ENCODE measurements at places on chromosomes 13 and 19.

GRCh38 chr13:59346999-59347723 is 816.6 kb downstream of the DIAPH3 start:
- no peak for DNase-seq
- H3K27me3 ChIP-seq, result peaks cover 3% of the 10 kb centered on the region
- H3K27ac ChIP-seq, result no peak overlapping the region
- H3K4me1 ChIP-seq, result no peaks in the 10 kb centered on the region
- no peaks in the 10 kb centered on the region for H3K36me3 ChIP-seq

GRCh38 chr19:55082020-55082851 is 6.6 kb downstream of the EPS8L1 start:
- H3K27ac ChIP-seq, result no peak overlapping the region
- H3K36me3 ChIP-seq, result peaks cover 13% of the 10 kb centered on the region
- H3K27me3 ChIP-seq, result peaks cover 39% of the 10 kb centered on the region
- peak overlapping the region; percentile 46 for H3K4me3 ChIP-seq

DNA sequence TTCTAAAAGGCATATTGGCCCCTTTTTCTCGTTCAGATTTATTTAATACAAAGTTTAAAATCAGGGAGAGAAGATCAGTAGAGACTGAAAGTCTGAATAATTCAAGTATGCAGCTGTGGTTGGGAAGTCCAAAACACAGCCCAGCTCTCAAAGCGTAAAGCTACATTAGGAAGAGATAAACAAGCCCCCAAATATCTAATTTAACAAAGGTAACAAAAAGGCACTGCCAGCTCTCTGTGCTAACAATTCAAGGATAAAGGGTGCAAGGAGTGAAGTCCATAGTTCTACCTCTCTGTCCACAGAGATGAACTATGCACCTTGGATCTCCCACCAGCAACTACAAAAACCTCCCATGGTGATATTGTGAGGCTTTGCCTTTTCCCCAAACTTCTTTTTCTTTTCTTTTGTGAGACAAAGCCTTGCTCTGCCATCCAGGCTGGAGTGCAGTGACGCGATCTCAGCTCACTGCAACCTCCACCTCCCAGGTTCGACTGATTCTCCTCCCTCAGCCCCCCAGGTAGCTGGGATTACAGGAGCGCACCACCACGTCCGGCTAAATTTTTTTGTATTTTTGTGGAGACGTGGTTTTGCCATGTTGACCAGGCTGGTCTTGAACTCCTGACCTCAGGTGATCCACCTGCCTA is 104.4 kb downstream of the LHFPL6 start:
- H3K27me3 ChIP-seq, result peaks cover 3% of the 10 kb centered on the region
- H3K4me1 ChIP-seq, result no peaks in the 10 kb centered on the region
- H3K27ac ChIP-seq, result no peak overlapping the region

DNA sequence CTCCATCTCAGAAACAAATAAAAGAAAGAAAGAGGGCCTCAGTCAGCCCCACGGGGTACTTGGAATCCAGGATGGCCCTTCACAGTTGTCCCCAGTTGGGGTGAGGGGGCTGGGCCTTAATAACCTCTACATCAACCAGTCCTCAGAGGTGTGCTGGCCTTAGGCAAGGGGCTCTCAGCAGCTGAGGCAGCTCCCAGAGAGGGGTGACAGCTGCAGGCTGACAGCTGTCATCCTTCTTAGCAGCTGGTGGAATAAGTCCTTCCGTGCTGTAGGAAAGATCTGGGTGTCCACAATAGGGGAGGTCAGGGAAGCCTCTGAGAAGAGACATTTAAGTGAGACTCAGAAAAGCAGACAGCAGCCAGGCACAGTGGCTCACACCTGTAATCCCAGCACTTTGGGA is 7.4 kb downstream of the BCAM start:
- H3K27me3 ChIP-seq, result no peaks in the 10 kb centered on the region
- DNase-seq, result no peak
- no peaks in the 10 kb centered on the region for H3K4me1 ChIP-seq
- H3K36me3 ChIP-seq, result no peaks in the 10 kb centered on the region
- H3K4me3 ChIP-seq, result no peak overlapping the region

DNA sequence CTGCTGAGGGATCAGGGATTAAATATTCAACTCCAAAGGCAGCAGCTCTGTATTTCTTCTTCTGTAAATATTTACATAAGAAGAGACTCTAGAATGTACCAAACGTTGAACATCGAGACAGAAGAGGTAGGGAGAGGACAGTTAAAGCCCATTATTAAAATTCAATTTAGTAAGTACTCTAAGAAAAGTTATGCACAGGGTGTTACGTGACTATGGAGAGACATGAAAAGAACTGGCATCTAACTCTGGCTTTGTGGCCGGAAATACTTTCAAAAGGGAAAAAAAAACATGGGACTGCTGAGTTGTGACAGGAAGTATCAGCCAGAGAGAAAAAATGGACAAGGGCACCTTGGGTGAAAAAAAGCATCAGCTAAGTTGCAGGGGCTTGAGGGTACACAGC is 36.7 kb downstream of the LNX2 start:
- peaks cover 15% of the 10 kb centered on the region for H3K36me3 ChIP-seq
- H3K4me1 ChIP-seq, result peaks cover 30% of the 10 kb centered on the region
- no peaks in the 10 kb centered on the region for H3K27me3 ChIP-seq
- peak overlapping the region; percentile 11 for H3K4me3 ChIP-seq
- H3K27ac ChIP-seq, result peak overlapping the region; percentile 51

DNA sequence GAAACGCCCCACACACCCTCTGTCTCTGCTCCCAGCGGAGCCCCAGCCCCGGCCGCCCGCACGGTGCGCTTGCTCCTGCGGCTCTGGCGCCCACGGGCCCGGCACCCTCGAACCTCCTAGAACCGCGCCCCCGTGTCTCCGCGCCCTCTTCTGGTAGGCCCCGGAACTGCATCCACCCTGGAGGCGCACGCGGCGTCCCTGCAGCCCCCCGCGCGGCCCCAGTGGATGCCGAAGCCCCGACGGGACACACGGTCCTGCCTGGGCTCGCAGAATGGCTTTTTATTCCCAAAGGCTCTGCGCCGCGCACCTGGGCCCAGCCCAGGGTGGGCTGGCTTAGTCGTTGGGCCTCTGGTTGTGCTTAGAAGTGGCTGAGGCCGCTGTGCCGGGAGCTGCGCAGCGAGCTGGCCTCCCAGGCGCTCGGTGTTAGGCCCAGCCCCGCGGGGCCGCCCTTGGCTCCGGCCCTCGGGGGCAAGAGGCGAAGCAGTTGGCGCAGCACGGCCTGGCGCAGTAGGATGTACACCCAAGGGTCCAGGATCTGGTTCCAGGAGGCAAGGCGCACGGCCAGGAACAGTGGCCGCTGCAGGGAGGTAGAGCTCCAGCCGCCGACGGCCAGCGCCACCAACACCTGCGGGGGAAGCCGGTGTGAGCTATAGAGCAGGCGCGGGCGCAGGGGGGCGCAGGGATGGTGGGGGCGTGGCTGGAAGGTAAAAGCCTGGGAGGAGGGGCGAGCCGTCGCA is 2.8 kb downstream of the PTGER1 start:
- peaks cover 16% of the 10 kb centered on the region for H3K27me3 ChIP-seq
- no peak overlapping the region for H3K4me3 ChIP-seq
- H3K27ac ChIP-seq, result no peak overlapping the region
- peaks cover 43% of the 10 kb centered on the region for H3K4me1 ChIP-seq
- peaks cover 20% of the 10 kb centered on the region for H3K36me3 ChIP-seq

DNA sequence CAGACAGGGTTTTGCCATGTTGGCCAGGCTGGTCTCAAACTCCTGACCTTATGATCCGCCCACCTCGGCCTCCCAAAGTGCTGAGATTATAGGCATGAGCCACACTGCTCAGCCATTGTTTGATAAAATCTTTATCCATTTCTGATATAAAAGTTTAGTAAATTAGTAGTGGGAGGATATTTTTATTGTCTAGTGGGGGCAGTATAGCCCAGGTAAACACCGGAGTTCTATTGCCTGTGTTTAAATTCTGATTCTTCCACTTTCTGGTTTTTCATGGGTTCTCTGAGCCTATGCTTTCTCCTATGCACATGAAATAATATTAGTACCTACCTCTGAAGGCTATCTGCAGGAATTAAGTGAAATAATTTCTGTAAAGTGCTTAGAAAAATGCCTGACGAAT is 20.1 kb upstream of the ARHGEF18 start:
- no peaks in the 10 kb centered on the region for H3K36me3 ChIP-seq
- no peak overlapping the region for H3K4me3 ChIP-seq
- H3K27ac ChIP-seq, result no peak overlapping the region
- no peaks in the 10 kb centered on the region for H3K4me1 ChIP-seq
- no peak for DNase-seq
- peaks cover 2% of the 10 kb centered on the region for H3K27me3 ChIP-seq

GRCh38 chr13:105937451-105937850 is 598.0 kb downstream of the EFNB2 start:
- H3K27me3 ChIP-seq, result no peaks in the 10 kb centered on the region
- H3K27ac ChIP-seq, result no peak overlapping the region
- H3K36me3 ChIP-seq, result no peaks in the 10 kb centered on the region
- no peak for DNase-seq
- H3K4me3 ChIP-seq, result no peak overlapping the region

DNA sequence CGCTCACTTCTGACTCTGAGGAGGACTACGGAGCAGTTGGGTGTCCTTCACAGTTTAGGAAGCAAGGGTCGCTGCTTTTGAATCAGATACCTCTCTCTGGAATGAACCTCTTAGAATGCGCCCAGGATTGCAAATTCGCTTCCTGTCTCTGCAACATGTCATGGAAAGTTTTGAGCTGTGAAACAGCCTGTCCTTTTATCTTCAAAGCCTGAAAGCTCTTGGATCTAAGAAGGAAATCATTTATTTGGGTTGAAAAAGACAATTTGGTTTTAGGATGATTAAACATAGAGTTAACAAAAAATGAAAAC is 134.1 kb downstream of the KATNAL1 start:
- DNase-seq, result no peak
- H3K36me3 ChIP-seq, result no peaks in the 10 kb centered on the region
- H3K4me3 ChIP-seq, result no peak overlapping the region

DNA sequence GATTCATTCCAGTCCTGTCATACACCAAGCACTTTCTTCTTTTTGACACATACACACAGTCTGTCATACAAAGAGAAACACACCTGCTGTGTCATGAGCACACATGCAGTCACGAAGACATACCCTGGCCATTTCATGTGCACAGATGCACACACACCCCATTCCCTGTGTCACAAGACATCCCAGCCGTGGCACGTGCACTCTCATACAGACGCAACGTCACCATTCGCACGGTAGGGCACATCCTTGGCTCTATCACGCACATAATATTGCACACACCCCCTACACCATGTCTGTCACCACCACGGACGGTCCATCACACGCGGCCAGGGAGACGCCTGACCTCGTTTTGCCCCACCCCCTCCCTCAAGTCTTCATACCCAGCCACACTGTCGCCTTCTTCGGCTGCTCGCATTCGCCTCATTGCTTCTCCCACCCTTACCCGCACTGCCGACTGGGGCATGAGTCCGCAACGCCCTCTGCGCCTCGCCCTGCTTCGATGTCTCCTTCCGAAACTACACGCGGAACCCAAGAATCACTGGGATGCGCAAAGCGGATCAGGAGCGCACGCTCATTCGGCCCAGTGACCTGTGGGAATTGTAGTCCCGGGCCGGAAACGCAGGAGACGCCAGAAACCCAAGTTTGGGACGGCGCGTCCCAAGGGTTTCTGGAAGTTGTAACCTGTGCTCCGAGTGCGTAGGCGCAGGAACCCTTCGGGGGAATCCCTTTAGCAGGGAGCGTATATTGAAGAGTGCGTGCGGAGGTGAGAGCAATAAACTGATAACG is 6.8 kb upstream of the ZNF283 start:
- H3K4me1 ChIP-seq, result peaks cover 10% of the 10 kb centered on the region
- peak overlapping the region; percentile 53 for H3K4me3 ChIP-seq
- no peak for DNase-seq
- H3K36me3 ChIP-seq, result peaks cover 5% of the 10 kb centered on the region
- H3K27ac ChIP-seq, result no peak overlapping the region
- peaks cover 39% of the 10 kb centered on the region for H3K27me3 ChIP-seq

- H3K27me3 ChIP-seq, result no peaks in the 10 kb centered on the region
- no peak overlapping the region for H3K27ac ChIP-seq
- no peaks in the 10 kb centered on the region for H3K4me1 ChIP-seq
- no peak overlapping the region for H3K4me3 ChIP-seq
- peaks cover 2% of the 10 kb centered on the region for H3K36me3 ChIP-seq
Measured at GRCh38 chr19:38034492-38034860, 127.5 kb downstream of the SIPA1L3 start.

GRCh38 chr13:109610517-109610916 is 175.9 kb downstream of the IRS2 start:
- no peaks in the 10 kb centered on the region for H3K4me1 ChIP-seq
- H3K27ac ChIP-seq, result no peak overlapping the region
- no peak overlapping the region for H3K4me3 ChIP-seq
- H3K36me3 ChIP-seq, result no peaks in the 10 kb centered on the region

DNA sequence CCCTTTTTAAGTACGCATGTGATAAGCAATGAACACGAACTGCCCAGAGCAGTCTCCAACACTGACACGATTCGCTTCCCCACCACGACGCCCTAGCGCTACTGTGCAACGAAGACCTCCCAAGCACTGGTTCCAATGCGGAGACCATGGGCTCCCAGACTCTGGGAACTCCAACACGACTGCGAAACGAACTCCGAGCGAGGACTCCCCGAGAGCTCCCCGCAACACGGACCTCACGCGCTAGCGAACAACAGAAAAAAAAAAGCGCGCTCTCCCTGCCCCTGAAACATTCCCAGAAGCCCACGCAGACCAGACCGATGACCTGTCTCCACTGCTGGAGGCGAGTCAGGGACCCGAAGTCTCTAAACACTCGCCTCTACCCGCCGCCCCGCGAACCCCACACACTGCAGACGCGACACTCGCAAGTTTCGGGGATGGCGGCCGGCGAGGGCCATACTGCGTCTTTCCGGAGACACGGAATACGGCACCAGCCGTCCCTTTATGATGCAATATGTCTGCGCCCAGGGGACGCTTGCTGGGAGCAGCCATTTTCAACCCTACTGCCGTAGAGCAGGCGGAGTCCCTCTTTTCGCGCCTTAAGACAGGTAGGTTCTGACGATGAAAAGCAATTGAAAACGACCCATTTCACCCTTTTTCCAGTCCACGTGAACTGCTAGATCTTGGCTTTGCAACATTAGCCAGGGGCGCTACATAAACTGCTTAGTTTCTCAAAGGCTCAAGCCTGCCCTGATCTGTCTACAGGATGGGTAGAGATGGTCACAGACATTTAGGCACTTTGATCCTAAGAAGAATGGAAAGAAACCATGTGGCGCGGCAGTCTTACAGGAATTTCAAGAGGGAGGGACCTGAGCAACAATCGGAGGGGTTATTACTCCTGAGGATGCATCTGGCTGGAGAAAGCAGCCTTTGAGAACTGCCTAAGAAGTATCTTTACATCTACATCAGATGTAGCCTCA is at the start of gene ZNF577:
ZNF577 (minus strand) TSS at position 430 of the 977 bp plus-strand sequence. CDS start 7,569 bp downstream, outside the sequence.
- H3K36me3 ChIP-seq, result peaks cover 79% of the 10 kb centered on the region
- H3K27me3 ChIP-seq, result no peaks in the 10 kb centered on the region
- H3K4me1 ChIP-seq, result peaks cover 7% of the 10 kb centered on the region
- peak; percentile 85 for DNase-seq
- H3K27ac ChIP-seq, result peak within 1 kb of the TSS; percentile 92

GRCh38 chr13:88376760-88377388 is 705.7 kb downstream of the SLITRK5 start:
- no peak overlapping the region for H3K27ac ChIP-seq
- no peaks in the 10 kb centered on the region for H3K4me1 ChIP-seq
- no peaks in the 10 kb centered on the region for H3K27me3 ChIP-seq
- no peak for DNase-seq
- H3K4me3 ChIP-seq, result no peak overlapping the region

DNA sequence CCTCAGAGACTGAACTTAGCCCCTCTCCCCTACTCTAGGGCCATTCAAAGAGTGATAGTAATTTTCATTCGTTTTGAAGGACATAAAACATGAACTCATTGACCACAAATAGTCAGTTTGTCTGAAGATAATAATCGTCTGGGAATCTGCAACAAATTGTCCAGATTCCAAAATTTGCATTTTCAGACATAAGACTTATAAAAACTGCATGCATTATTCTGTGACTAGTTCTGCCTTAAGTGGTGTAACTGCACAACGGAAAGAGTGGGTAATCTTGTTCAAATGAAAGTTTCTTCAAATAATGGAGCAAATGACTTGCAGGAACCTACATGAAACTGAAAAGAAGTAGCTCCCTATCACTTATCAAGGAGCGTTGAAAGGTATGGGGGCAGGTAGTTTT is 8.4 kb downstream of the CSNK1A1L start:
- H3K36me3 ChIP-seq, result no peaks in the 10 kb centered on the region
- H3K4me3 ChIP-seq, result no peak overlapping the region
- H3K27ac ChIP-seq, result no peak overlapping the region
